ENCODE measurements at places on chromosomes 7 and 10.
A peak's percentile ranks its signal among the peaks of the same experiment; 100 is the strongest.

GRCh38 chr10:24920907-24921881, 31.2 kb downstream of the PRTFDC1 start:
- DNase-seq, result peak; percentile 9

DNA sequence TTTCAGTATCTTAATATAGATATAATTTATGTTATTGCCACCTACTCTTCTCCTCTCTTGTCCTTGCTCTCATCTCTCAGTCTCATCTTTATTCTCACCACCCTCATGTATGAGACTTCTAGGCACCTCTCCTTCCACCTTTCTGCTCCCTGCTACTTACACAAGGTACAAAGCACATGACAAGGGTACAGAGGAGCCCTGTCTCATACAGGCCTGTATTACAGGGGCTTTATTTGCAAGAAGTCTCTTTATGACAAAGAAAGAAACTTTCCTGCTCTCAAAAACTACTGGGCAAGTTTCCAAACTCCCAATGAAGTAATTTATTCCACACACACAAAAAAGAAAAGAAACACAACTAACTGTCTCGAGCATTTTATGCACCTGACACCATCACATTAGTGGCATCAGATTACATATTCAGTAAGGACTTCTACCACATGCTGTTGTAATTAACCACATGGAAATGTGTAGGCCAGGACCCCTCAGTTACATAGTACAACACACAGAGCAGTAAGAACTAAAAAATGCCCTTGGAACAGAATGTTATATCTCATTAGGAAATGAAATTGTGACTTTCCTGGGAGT, 253.1 kb downstream of the FZD1 start:
- DNase-seq, result no peak

- DNase-seq, result no peak
Observed at GRCh38 chr10:6543431-6544005, 36.6 kb downstream of the PRKCQ start.

DNA sequence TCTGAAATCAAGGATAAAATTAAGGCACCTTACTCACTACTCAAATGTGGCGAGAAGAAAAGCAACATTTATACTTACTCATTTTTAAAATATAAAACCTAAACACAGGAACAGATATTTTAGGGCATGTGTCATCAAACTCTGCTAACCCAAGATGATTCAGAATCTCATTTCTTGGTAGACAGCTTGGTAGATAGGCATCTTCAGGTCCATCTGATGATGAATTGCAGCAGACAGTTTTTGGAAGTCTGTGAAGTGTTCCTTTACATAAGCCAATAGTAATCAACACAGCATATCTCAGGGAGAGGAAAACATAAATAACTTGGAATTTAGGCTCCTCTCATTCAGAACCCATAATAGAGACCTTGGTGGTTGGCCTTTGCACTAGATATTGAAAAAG, 3.4 kb downstream of the HIPK2 start:
- DNase-seq, result no peak

- DNase-seq, result no peak
Observed at GRCh38 chr10:57699944-57700343, 567.8 kb downstream of the IPMK start.

DNA sequence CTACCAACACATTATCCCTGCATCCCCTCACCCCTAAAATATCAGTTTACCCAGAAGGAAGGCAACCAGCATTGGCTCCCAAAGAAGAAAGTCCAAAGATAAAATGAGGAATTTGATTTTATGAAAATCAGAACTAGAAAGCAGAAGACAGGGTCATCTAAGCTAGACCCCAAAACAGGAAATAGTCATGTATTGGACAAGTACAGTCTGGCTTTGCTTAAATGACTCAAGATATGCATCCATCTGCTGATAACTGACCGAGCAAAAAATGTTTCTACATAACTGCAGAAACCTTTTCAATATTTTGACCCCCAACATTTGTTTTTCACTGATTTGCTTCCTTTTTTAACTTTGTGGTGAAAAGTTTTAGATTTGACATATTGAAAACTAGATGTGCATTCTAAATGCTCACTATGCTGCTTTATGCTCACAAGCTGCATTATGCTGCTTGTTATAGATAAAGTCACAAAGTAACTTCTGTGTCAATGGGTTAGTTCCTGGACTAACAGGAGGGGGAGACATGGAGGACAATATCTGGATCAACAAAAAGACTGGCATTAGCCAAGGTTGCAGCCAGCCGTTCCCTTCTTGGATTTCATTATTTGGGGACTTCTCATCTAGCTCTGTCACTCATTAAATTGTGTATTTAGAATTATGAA, 227.0 kb downstream of the INHBA start:
- no peak for DNase-seq

DNA sequence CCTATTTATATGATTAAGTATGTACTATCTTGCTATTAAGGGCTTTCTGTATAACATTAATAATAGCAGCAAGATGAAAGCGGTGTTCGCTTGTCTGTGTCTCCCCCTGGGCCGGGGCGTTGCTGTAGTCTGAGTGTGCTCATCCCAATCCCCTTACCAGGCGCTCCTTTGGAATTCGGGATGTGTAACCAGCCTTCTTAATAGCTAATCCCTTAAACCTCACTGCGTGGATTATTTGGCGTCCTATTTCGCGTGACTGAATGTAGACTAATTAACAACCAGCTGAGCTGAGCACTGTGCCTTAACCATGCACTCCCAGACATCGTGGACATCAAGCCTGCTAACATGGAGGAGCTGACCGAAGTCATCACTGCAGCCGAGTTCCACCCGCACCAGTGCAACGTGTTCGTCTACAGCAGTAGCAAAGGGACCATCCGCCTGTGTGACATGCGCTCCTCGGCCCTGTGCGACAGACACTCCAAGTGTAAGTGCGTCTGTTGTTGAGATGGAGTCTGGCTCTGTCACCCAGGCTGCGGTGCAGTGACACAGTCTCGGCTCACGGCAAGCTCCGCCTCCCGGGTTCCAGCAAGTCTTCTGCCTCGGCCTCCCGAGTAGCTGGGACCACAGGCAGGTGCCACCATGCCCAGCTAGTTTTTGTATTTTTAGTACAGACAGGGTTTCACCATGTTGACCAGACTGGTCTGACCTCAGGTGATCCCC, 36.6 kb downstream of the BNIP3 start:
- no peak for DNase-seq

GRCh38 chr10:114336823-114337509, 67.3 kb downstream of the AFAP1L2 start:
- no peak for DNase-seq

DNA sequence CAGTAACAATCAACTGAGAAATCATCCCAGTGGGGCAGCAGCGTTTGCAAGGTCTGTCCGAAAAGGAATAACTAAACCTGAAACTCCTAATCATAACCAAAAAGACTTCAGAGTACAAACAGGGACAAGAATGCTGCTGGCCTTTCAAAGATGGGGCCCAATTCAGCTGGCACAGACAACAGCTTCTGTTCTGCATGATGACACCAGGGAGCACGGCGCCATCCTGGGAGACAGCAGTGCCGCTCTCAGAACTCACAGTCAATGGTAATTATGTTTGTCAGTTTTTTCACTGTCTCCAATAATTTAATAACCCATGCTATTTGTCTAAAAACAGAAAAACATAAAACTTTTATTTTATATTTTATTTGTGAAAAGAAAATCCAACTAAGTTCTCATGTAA, 90.0 kb downstream of the LARP4B start:
- DNase-seq, result no peak

GRCh38 chr7:1137517-1138167, 22.4 kb downstream of the ZFAND2A start:
- DNase-seq, result no peak

- no peak for DNase-seq
Observed at GRCh38 chr7:2729031-2729892, 41.3 kb downstream of the AMZ1 start.

DNA sequence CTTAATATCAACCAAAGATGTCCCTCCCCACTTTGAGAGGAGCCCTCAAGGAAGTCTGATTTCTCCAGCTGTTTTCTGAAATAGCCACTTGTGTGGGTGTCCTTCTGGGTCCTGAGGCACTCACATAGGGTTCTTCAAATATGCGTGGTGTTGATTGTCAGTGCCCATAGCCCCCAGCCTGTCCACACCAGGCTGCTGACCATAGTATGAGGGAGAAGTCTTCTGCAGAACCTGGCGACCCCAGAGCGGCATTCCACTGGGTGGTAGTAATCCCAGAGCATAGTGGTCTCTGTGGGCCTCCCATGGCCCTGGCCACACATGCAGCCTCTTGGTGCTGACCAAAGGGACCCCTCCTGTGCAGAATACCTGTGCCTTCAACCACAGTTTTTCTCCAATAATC, 82.7 kb upstream of the MACROH2A2 start:
- DNase-seq, result no peak

DNA sequence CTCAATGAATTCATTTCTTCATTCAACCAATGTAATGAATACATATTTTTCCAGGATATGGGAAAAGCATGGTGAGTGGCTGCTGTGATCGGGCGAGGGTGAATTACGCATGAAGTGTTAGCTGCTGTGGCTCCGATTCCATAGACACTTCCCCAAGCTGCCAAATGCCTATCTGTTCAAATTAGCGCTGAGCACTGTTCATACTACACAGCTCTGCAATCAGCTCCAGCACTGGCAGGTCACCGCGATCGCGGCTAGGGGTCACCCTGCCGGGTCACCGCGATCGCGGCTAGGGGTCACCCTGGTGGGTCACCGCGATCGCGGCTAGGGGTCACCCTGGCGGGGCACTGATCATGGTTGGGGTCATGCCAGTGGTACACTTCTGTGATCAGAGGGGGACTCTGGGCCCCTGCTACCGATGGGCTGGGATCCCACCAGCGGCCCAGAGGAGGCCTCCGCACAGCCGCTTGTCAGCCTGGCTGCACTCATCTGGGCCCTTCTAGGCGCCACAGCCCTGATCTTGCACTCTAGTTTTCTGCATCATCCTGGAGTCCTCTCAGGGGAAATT, 49.3 kb downstream of the JAKMIP3 start:
- DNase-seq, result no peak

- DNase-seq, result no peak
Observed at GRCh38 chr10:14020037-14020664, 310.6 kb downstream of the FRMD4A start.

- no peak for DNase-seq
Observed at GRCh38 chr7:98107313-98107721, 655 bp downstream of the LMTK2 start.

DNA sequence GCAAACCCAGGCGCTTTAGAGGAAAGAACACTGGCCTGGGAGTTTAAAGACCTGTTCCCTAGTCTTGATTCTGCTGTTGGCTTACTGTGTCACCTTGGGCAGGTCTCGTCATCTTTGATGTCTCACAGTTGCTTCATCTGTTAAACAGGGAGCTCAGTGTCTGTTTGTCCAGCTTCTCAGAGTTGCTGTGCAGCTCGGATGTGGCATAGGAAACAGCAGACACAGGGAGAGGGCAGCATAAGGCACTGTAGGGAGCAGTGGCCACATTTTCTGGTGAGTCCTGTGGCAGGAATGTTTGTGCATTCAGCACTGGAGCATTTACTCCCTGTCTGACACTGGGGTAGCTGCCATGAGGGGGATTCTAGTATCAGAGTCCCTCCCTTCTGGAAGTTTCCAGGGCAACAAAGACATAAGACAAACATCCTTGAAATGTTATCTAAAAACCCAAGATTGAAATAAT, 2.0 kb downstream of the REPIN1 start:
- DNase-seq, result no peak

DNA sequence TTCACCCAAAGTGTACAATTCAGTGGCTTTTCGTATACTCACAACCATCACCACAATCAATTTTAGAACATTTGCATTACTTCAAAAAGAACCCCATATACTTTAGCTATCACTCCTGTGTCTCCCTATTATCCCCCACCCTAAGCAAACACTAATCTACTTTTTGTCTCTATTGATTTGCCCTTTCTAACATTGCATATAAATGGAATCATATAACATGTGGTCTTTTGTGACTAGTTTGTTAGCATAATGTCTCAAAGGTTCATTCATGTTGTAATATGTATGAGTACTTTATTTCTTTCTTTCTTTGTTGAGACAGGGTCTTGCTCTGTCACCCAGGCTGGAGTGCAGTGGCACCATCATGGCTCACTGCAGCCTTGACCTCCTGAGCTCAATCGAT, 21.0 kb upstream of the DNAJC12 start:
- DNase-seq, result no peak

DNA sequence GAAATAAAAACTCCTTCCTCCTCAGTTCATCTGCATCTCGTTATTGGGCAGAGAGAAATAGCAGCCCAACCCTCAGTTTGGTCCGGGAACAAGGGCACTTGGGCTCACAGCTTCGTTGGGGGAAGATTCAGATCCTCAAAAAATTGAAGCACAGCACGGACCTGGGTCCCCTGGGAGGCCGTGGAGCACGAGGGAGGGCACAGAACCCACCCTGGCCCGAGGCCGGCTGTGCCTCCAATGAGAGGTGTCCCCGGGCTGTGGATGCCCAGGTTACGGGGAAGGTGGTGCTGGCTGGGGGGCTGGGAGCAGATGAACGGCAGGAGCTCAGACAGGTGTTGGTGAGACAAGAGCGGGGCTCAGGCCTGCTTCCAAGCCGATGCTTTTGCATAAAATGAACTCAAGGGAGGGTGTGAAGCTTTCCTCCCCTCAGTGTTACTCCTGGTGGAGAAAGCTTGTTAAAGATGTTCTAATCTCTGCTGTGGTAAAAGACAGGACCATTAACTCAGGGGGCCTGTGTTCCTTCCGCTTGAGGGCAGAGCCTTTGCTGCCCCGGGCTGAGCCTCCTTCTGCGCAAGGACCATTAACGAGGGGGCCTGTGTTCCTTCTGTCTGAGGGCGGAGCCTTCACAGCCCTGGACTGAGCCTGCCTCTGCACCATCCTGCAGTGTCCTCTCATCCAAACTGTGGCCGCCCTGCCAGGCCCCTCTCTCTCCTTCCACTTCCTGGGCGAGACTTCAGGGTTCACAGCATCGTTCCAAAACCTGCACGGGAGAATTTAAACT, 302.2 kb downstream of the ADARB2 start:
- no peak for DNase-seq

DNA sequence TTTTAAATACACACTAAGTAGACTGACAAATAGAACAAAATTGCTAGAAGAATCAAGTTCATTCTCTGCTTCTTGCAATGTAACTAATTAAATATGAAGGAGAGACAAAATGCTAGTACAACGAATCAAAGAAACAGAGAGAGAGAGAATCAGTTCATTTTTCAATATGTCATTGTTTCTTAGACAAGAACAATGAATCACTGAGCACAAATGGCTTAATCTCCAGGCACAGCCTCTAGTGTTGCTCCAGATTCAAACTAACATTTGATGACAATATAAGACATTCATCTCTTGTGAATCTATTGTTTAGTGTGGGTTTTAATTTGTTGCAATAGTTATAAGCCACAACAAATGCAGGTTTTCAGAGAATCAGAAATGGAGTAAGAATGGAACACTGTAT, 357.4 kb upstream of the TMEM229A start:
- DNase-seq, result no peak

All from NCI-H446 (cell line).